Brain (organoid and tissue), 16 donors: ENCODE measurements at places on chromosomes 12 and 14. TPM values are rescaled to one million over a fixed set of nuclear protein-coding genes. Genes with fewer than 3 reads are reported as not detected.

- DNase-seq = no peak
These were observed 36.1 kb downstream of the ASCL1 start for GRCh38 chr12:102993537-102993936.

Gene GOLGA3
- 7.8 TPM for polyA plus RNA-seq

GRCh38 chr14:64196056-64196455 lies 98.1 kb downstream of the ESR2 start:
- no peak for DNase-seq

DNA sequence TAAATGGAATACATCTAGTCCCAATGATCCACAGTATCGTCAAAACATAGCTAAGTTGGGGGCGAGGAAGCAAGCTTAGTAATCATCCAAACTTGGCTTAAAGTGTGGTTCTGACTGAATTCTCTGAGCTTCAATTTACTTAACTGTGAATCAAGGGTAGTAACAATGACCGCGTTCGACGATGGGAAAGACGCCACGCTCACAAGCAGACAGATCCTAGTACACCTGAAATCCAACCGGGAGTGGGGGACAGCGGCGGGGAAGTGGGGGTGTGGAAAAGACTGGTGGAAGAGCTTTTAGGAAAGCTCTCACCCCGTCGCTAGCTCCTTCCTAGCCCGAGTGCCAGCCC lies 433 bp downstream of the COX16 start:
- DNase-seq = no peak

- DNase-seq = peak; percentile 48
These were observed 1.1 kb downstream of the TPI1 start for GRCh38 chr12:6868211-6869048.

Gene ABCD2
- polyA plus RNA-seq = 0.46 TPM
